Vagina (tissue), 2 donors: ENCODE measurements at places on chromosomes 4 and X.

DNA sequence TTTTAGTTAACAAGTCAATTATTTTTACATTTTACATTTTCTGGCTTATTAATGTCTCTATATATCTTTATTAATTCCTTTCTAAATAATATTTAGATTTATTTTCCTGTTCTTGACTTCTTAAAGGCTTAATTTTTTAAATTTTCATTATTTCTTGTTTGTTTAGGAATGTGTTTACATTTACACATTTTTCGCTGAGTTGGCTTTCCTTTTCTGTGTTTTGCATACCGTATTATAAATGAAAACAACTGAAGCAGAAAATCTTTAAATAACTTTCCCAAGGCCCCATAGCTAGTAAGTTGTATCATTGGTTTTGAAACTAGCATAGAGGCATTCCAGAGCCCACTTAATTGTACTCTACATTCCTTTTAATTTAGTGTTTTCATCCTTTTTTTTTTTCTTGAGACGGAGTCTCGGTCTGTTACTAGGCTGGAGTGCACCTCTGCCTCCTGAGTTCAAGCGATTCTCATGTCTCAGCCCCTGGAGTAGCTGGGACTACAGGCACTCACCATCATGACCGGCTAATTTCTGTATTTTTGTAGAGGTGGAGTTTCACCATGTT, 261.6 kb downstream of the IQCM start:
- H3K36me3 ChIP-seq = no peaks in the 10 kb centered on the region
- no peak overlapping the region for H3K4me3 ChIP-seq
- no peak for DNase-seq
- no peaks in the 10 kb centered on the region for H3K4me1 ChIP-seq

- H3K36me3 ChIP-seq = no peaks in the 10 kb centered on the region
- DNase-seq = no peak
- no peak overlapping the region for H3K4me3 ChIP-seq
- no peak overlapping the region for H3K27ac ChIP-seq
- H3K4me1 ChIP-seq = no peaks in the 10 kb centered on the region
Measured at GRCh38 chr4:133190098-133190497, 41.0 kb downstream of the PCDH10 start.

DNA sequence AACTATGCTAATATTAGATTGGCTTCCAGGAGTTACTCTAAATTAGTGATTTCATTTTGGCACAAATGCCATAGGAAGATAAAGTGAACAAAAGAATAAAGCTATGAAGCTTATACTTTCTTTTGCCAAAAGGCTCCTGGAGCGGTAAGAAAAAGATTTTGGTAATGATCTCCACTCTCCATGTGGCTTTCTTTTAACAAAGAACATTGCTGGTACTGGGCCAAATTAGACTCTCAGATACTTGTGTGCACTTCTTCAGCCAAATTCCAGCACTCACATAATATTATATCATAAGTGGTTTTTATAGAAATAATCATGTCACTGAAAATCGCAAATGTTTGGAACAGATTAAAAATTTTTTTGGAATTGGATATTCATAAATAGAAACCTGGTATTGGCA, 142.4 kb upstream of the FGF13 start:
- DNase-seq = no peak
- H3K36me3 ChIP-seq = no peaks in the 10 kb centered on the region
- no peaks in the 10 kb centered on the region for H3K4me1 ChIP-seq
- H3K27me3 ChIP-seq = no peaks in the 10 kb centered on the region
- no peak overlapping the region for H3K4me3 ChIP-seq
- H3K27ac ChIP-seq = no peak overlapping the region

GRCh38 chr4:189048119-189048518, 892.6 kb upstream of the FRG1 start:
- no peaks in the 10 kb centered on the region for H3K36me3 ChIP-seq
- DNase-seq = no peak
- H3K27me3 ChIP-seq = no peaks in the 10 kb centered on the region
- H3K4me3 ChIP-seq = no peak overlapping the region
- no peak overlapping the region for H3K27ac ChIP-seq

DNA sequence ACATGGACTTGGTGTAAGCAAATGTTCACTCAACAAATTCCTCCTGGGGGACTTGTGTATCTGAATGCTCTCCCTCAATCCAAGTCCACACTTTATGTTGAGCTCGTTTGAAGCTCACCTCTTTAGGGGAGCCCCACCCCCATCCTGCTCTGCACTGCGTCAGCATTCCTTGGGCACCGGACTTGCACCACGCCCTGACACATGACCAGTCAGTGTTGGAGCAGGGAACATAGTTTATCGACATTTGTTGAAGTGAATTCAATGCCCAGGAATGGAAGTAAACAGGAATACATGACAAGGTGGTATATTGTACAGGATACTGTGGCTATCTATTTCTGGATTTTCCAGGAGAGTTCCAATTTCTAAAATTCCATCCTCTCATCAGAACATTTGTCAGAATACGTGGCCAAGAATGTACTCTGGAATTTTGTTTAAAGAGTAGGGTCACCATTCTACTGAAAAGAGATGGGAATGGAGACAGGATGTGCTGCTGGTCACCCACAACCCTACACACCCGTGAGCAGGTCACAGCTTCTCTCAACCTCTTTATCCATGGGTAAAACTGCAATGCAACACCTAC, 60.0 kb upstream of the LNX1 start:
- H3K4me3 ChIP-seq = peak overlapping the region; percentile 3
- peak overlapping the region; percentile 5 for H3K27ac ChIP-seq
- no peaks in the 10 kb centered on the region for H3K27me3 ChIP-seq
- H3K36me3 ChIP-seq = no peaks in the 10 kb centered on the region

DNA sequence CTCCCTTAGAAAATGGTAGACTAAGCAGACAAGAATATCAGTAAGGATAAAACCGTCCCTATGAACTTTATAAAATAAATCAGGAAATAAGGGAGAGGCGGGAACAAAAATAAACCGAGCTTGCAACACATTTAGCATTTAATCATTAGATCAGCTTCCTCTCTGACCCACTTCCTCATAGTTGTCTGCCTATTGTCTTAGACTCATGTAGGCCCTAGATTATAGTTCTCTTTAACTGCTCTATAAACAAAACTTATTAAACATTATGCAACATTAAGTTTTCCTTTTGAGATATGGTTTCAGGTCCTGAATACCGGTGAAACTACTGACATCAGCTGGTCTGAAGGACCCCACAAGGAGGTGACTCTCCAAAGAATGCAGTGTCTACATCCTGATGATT, 15.8 kb upstream of the SRD5A3 start:
- no peak for DNase-seq
- no peaks in the 10 kb centered on the region for H3K36me3 ChIP-seq
- H3K4me1 ChIP-seq = no peaks in the 10 kb centered on the region
- no peak overlapping the region for H3K4me3 ChIP-seq

- no peak for DNase-seq
- no peak overlapping the region for H3K4me3 ChIP-seq
- H3K27me3 ChIP-seq = no peaks in the 10 kb centered on the region
- no peaks in the 10 kb centered on the region for H3K36me3 ChIP-seq
- no peak overlapping the region for H3K27ac ChIP-seq
Measured at GRCh38 chr4:141058591-141059512, 74.4 kb downstream of the RNF150 start.

GRCh38 chr4:30945586-30945985, 225.4 kb downstream of the PCDH7 start:
- no peaks in the 10 kb centered on the region for H3K36me3 ChIP-seq
- H3K27me3 ChIP-seq = no peaks in the 10 kb centered on the region
- H3K4me3 ChIP-seq = no peak overlapping the region

- no peak for DNase-seq
- H3K4me3 ChIP-seq = no peak overlapping the region
- no peaks in the 10 kb centered on the region for H3K36me3 ChIP-seq
- H3K4me1 ChIP-seq = no peaks in the 10 kb centered on the region
Measured at GRCh38 chrX:13778916-13779315, 38.0 kb downstream of the GPM6B start.

DNA sequence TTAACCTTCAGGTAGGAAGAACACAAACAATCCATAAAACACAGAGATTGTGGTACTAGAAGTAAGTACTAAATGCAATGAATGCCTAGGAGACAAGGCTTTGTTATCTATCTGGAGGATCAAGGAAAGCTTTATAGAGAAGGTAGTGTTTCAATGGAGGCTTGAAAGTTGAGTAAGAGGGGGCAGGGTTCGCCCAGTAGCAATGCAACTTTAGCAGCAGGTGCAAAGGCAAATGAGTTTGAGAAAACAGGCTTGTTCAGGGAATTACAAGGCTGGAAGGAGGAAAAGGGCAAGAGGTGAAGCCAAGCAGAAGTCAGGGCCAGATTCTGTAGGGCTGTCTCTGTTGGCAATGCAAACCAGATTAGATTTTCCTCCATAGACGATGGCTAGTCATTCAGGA, 35.5 kb upstream of the AMELX start:
- no peaks in the 10 kb centered on the region for H3K27me3 ChIP-seq
- no peak for DNase-seq
- H3K4me1 ChIP-seq = no peaks in the 10 kb centered on the region
- no peak overlapping the region for H3K4me3 ChIP-seq
- no peak overlapping the region for H3K27ac ChIP-seq
- no peaks in the 10 kb centered on the region for H3K36me3 ChIP-seq

DNA sequence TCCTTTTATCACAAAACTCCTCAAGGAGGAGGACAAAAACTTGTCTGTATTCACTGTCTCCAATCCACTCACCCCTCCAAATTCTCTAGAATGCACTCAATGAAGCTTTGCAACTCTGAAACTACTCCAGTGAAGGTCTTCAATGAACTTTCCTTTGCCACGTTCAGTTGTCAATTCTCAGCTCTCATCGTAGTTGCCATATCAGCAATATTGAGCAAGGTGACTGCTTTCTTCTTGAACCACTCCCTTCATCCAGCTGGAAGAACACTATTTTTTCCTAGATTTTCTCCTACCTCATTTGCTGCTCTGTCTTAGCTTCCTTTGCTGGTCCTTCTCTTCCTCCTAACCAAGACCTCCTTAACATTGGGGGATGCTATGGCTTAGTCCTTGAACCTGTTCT, 191.8 kb downstream of the KDR start:
- H3K36me3 ChIP-seq = no peaks in the 10 kb centered on the region
- H3K4me3 ChIP-seq = no peak overlapping the region
- no peak overlapping the region for H3K27ac ChIP-seq

DNA sequence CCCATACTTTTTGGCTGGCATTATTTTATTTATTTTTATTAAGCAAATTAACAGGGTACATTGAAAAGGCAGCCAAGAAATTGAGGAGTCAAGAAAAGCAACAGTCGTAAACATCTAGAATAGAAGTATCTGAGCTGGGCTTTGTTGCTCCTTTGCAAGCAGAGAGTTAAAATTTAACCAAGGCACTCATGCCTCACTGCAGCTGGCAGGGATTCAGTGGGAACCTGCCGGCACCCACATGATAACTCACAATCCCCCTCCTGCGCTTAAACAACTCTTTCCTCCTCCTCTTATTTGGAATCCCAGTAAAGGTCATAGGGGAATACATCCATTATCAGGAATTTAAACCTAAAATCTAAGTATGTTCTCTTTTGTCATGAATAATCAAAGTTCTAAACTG, 115.5 kb downstream of the SOX3 start:
- H3K27ac ChIP-seq = no peak overlapping the region
- no peaks in the 10 kb centered on the region for H3K4me1 ChIP-seq
- no peak overlapping the region for H3K4me3 ChIP-seq
- DNase-seq = no peak
- H3K27me3 ChIP-seq = no peaks in the 10 kb centered on the region

GRCh38 chr4:146095091-146095690, 80.3 kb upstream of the LSM6 start:
- no peak overlapping the region for H3K27ac ChIP-seq
- H3K4me3 ChIP-seq = no peak overlapping the region
- no peaks in the 10 kb centered on the region for H3K4me1 ChIP-seq
- no peaks in the 10 kb centered on the region for H3K36me3 ChIP-seq
- no peaks in the 10 kb centered on the region for H3K27me3 ChIP-seq
- no peak for DNase-seq

- DNase-seq = no peak
- no peaks in the 10 kb centered on the region for H3K27me3 ChIP-seq
- no peak overlapping the region for H3K4me3 ChIP-seq
- H3K4me1 ChIP-seq = peaks cover 30% of the 10 kb centered on the region
Measured at GRCh38 chrX:153762626-153763173, 1.3 kb upstream of the PLXNB3 start.

- H3K4me1 ChIP-seq = peaks cover 5% of the 10 kb centered on the region
- no peak overlapping the region for H3K27ac ChIP-seq
- no peak overlapping the region for H3K4me3 ChIP-seq
- no peak for DNase-seq
- H3K36me3 ChIP-seq = no peaks in the 10 kb centered on the region
Measured at GRCh38 chr4:101697266-101697665, 93.3 kb upstream of the BANK1 start.

DNA sequence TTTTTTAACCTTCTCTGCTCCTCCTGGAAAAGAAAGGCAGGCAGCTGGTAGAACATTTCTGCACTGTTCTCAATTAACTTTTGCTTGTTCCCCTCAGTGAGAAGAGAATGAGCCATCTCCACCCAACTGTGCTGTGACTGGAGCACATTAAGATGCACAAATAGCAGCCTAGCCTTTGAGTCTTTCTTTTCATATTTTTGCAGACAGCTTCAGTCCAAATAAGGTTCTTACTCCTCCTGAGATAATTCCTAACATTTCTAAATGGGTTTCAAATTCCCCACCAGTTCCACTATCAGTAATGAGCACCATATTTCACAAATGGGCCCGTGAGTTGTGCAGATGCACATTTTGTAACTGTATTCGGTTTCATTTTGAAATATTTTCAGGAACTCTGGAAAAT, 118.6 kb downstream of the SPCS3 start:
- no peaks in the 10 kb centered on the region for H3K4me1 ChIP-seq
- no peak overlapping the region for H3K4me3 ChIP-seq
- H3K27me3 ChIP-seq = no peaks in the 10 kb centered on the region
- no peak for DNase-seq
- H3K36me3 ChIP-seq = no peaks in the 10 kb centered on the region

DNA sequence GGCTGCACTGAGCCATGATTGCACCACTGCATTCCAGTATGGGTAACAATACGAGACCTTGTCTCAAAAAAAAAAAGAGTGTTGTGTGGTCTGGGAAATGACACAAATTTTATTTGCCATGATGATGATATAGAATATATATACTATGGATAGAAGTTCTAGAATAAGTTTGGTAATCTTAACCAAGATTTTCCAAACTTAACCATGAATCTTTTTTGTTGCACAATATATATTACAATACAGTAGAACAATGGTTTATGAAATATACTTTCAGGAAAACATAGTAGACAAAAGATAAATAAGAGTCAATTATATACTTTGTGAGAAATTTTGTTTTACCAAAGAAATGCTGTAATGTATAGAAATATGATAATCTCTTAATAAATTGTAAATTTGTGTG, 34.8 kb downstream of the MFSD8 start:
- H3K27me3 ChIP-seq = no peaks in the 10 kb centered on the region
- no peaks in the 10 kb centered on the region for H3K4me1 ChIP-seq
- no peak overlapping the region for H3K27ac ChIP-seq
- DNase-seq = no peak

DNA sequence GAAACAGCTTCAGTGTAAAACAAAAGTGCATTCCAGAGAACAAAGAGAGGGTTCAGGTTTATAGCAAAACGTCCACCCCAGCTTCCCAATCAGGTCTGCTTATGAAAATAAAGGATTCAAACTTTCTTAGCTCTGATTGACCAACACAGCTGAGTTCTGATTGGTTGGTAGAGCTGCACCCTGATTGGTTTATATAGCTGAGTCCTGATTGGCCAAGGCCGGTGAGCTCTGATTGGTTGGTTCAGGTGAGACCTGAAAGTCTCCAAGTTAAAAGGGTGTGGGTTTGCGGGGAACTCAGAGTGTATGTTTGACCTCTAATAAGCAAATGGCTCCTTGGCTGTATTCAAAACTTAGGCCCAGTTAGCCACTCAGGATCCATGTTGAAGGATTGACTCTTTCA, 20.9 kb downstream of the CLRN2 start:
- no peak for DNase-seq
- no peaks in the 10 kb centered on the region for H3K4me1 ChIP-seq
- H3K27me3 ChIP-seq = no peaks in the 10 kb centered on the region
- no peak overlapping the region for H3K4me3 ChIP-seq
